ENCODE measurements at places on chromosomes 3 and 15. TPM values are rescaled to one million over a fixed set of nuclear protein-coding genes. Genes with fewer than 3 reads are reported as not detected.

GRCh38 chr15:89839167-89839810, 24.6 kb upstream of the ANPEP start:
- H3K4me1 ChIP-seq: no peaks in the 10 kb centered on the region
- H3K27ac ChIP-seq: no peak overlapping the region
- no peak for DNase-seq

DNA sequence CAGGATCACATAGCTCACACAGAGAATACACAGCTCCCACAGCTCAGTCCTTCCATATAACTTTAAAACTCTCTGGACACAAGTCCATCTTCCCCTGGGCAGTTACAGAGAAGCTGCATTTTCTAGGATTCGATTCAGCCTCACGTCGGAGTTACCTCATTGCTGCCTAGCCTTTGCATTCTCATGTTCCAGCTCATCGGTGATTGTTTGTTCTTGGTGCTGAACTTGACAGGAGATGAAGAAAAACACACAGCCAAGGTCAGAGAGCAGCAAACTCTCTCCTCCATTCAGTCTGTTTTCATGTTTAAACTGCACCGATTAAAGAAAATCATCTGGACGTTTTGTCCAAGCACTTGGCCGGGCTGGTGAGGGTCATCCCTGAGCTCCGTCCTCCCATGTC, 375.5 kb upstream of the CFAP20DC start:
- no peaks in the 10 kb centered on the region for H3K36me3 ChIP-seq
- no peaks in the 10 kb centered on the region for H3K27me3 ChIP-seq
- H3K4me3 ChIP-seq: no peak overlapping the region

Gene TMEM108
- total RNA-seq: 0.41 TPM

Gene CCR3
- not detected for total RNA-seq

Gene CCDC39
- total RNA-seq: not detected

Gene ITIH1
- total RNA-seq: 0.31 TPM

Gene GRM7
- not detected for total RNA-seq

Data from Panc1 (cell line).